Naive thymus-derived CD8-positive, alpha-beta T cell (primary cell): ENCODE measurements at places on chromosomes 1 and 21.

DNA sequence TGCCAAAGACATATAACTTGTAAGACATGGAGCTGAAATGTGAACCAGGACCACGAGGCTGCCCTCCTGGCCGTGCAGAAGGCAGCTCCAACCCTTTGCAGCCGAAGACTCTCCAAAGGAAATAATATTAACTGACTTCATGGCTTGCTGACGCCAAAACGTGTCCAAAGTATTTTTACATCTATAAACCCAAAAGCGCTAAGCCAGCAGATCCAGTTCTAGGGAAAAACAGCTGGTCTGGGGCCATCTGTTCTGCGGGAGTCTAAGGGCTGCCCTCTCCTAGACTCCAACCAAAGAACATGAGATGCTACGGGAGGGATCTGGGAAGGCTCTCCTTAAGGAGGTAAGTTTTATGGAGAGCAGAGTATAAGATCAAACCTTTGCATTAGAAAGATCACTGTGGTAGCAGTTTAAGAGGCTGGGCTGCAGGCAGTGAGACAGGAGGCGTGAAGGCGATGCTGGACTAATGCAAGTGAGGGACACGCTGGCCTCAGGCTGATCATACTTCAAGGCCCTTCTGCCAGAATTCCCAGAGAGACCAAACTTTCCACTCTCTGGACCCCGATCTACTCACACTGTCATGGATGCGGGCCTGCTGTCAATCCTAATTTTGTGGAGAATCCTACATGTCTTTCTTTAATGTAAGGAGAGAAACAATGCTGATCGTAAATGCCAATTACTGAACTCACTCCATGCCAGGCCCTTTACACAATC lies 1.2 kb downstream of the TMEM53 start:
- no peak for DNase-seq

DNA sequence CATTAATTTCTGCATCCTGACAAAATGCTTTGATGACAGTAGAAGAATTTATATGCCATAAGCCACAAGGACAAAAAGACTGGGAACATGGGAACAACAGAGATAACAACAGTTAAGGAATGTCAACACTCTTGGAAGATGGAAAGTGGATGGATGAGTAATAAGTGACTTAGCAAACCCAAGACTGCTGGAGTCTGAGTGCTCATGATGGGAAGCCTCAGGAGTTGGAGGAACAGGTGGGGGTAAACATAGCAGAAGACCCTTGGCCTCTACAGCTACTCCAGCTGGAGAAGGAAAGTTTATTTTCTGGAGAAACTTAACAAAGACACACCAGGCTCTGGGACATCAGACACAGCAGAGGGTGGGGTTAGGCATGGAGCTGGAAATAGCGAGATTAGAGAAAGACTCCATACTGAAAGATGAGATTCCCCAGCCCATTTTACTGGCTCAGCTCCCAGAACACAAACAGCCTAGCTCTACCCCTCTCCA lies 13.6 kb downstream of the G0S2 start:
- no peak for DNase-seq

DNA sequence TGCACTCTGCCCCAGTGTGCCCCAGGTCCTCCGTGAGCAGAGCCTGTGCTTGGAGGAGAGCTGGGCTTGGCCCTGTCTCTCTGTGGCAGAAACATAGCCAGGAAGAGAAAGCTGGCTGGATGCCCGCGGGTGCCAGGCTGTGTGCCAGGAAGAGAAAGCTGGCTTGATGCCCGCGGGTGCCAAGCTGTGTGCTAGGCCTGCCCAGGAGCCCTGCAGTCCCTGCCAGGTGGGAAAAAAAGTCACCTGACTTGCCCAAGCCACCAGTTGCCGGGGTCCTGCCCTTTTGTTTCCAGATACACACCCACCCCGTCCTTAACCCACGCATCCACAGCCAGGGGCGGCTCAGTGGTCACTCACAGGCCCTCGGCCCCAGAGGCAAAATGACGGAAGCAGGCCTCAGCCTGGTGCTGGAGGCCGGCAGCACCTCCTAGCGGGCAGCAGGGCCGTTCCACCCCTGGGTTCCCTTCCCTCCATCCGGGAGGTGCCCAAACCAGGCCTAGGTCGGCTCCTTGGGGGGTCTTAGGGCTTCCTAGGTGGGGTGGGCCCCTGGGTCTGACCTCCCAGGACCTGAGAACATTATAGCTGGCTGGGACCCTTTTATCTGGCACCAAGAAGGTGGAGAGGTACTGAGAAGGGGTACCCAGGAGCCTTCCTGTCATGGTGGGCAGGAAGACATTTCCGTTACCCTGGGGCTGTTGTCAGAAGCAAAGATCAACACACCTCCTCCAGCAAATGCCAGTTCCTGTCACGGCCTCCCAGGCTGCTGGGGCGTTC lies 9.1 kb downstream of the ITGB2 start:
- peak; percentile 55 for DNase-seq

DNA sequence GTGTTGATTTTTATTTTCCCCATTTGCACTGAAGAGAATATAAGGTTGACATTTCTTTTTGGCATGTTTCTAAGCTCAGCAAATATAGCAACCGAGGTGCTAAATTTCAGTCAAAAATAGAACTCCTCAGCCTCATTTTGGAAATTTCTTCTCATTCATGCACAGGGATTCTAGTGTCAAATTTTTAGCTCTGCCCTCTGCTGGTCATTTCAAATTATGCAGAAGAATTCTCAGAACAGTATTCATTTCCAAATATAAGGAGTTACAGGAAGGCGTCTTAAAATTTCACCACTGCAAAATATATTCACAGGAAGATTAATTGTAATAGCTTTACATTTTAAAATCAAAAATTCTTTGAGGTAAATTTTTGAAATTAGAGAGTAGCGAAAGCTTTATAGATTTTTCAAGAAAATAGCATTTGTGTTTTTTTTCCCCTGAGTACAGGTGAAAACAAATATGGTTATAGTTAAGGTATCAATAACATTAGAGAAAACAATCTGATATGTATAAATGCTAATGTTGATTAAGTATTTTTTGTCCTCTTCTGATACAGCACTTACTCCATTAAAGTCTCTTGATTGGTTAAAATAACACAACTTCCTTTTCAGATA lies 57.9 kb downstream of the FMN2 start:
- DNase-seq: no peak

GRCh38 chr1:244783138-244783537 lies 52.3 kb upstream of the COX20 start:
- no peak for DNase-seq

DNA sequence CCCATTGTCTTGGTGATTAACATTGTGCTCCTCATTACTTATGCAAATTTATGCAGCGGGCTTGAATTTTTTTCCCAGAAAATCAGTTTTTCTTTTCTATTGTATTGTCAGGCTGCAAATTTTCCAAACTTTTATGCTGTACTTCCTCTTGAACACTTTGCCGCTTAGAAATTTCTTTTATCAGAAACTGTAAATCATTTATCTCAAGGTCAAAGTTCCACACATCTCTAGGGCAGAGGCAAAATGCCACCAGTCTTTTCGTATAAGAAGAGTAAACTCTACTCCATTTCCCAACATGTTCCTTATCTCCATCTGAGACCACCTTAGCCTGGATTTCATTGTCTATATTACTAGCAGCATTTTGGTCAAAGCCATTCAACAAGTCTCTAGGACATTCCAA lies 113.9 kb upstream of the OLFM3 start:
- DNase-seq: no peak

- DNase-seq: no peak
Measured at GRCh38 chr1:226813671-226814591, 56.5 kb upstream of the PSEN2 start.

GRCh38 chr1:196535727-196536126 lies 72.5 kb downstream of the KCNT2 start:
- no peak for DNase-seq

- DNase-seq: no peak
Measured at GRCh38 chr1:32060914-32061313, 11.8 kb upstream of the TMEM39B start.

DNA sequence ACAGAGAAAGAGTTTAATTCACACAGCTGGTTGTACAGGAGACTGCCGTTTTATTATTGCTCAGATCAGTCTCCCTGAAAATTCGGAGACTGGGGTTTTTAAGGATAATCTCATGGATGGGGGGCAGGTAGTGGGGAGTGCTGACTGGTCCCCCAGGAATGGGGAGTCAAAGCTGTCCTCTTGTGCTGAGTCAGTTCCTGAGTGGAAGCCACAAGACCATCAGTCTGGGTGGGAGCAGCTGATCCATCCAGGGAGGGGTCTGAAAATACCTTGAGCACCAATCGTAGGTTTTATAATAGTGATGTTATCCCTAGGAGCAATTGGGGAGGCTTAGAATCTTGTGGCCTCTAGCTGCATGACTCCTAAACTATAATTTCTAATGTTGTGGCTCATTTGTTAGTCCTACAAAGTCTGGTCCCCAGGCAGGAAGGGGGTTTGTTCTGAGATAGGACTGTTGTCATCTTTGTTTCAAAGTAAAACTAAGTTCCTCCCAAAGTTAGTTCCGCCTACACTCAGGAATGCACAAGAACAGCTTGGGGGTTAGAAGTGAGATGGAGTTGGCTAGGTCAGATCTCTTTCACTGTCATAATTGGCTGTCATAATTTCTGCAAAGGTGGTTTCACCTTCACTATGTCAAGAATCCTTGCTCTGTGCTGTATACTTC lies 50.3 kb downstream of the TRAF5 start:
- no peak for DNase-seq

GRCh38 chr1:180392427-180393145 lies 109.8 kb downstream of the ACBD6 start:
- DNase-seq: no peak

- DNase-seq: no peak
Measured at GRCh38 chr1:245488346-245489129, 333.8 kb downstream of the KIF26B start.

DNA sequence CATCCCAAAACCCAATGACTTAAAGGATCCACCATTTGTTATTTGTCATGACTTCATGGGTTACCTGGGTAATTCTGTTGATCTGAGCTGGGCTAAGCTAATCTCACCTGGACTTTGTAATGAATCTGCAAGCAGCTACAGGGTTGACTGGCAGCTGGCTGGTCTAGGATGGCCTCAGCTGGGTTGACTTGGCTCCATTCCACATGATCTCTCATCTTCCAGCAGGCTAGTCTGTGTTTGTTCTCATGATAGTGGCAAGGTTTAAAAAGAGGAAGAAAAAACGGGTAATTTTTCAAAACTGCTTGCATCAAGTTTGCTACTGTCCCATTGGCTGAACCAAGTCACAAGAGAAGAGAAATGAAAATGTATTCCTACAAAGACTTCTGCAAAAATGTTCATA lies 24.8 kb upstream of the ZMYM4 start:
- no peak for DNase-seq

DNA sequence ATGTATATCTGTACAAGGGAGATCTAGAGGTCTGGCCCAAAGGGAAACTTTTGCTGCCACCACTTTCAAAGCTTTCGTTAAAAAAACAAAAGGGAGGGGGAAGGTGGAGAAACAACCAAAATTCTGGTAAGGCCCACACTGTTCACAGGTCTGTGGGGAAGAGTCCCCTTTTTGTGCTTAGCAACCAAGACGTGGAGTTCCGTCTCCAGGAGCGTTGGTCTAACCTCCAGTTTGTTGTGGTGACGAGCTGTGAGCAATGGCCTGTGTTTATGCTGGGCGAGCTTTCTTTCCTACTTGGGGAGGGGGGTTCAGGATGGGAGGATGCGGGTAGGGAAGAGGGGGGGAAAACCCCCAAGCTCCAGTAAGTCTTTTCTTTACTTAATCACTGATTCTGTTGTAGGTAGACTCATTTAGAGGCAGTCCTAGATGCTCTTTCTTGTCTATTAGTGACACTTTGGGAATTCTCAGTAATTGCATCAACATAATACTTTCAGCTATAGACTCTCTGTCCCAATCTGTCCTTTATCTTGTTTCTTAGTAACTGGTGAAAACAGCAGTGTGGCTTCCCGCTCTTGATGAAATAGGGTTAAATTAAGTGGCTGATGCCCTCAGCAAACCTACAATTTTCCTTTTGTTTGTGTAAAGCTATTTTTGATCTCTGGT lies 1.5 kb downstream of the HIPK1 start:
- peak; percentile 82 for DNase-seq

GRCh38 chr1:48526008-48526710 lies 54.2 kb upstream of the SPATA6 start:
- DNase-seq: no peak

- no peak for DNase-seq
Measured at GRCh38 chr1:234120327-234120944, 216.0 kb downstream of the SLC35F3 start.

- no peak for DNase-seq
Measured at GRCh38 chr21:42705346-42705745, 51.9 kb downstream of the PDE9A start.

- DNase-seq: no peak
Measured at GRCh38 chr21:38333301-38334272, 76.8 kb downstream of the KCNJ15 start.

- no peak for DNase-seq
Measured at GRCh38 chr1:183630748-183631147, 4.8 kb downstream of the ARPC5 start.

DNA sequence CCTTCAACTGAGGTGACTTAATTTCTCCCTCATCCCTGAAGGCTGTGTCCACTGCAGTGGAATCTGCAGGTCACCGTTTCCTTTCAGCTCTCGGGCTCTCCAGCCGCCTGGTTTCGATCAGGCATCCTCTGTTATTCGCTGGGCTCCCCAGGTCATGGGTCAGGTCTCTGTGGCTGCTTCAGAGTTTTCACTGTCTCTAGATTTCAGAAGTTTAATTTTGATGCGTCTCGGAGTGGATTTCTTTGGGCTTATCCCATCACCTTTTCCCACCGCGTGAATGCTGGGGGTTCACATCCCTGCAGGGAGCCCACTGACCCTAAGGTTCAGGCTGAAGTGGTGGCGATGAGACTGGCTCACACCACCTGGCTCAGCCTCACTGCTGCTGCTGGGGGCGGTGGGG lies 3.3 kb downstream of the ACTRT2 start:
- DNase-seq: no peak

DNA sequence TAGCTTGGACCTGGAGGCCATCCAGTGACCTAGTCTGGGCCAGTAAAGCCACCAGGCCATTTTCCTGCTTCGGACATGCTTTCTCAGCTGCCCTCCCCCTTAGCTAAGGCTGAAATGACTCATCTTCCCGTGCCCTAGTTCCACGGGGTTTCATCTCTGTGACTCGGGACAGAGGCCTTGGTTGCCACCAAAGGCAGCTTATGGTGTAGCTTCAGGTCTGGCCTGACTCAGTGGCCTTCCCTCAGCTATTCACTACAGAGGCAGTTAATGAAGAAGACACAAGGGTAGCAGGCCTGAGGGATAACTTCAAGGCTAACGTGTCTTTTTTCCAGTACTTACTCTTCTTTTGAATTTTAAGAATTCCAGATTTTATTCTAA lies 82.4 kb downstream of the PBX1 start:
- no peak for DNase-seq

- DNase-seq: no peak
Measured at GRCh38 chr1:93708734-93709481, 27.3 kb upstream of the BCAR3 start.
